Hindlimb muscle (tissue), 1 donor: ENCODE measurements at places on chromosomes 11 and 22. TPM values are rescaled to one million over a fixed set of nuclear protein-coding genes. Genes with fewer than 3 reads are reported as not detected.

GRCh38 chr11:126345759-126346585 lies 9.5 kb upstream of the ST3GAL4 start:
- no peak for DNase-seq

- no peak for DNase-seq
These were observed 86.6 kb downstream of the MAML2 start for GRCh38 chr11:96256215-96257011.

Gene MS4A6E
- polyA plus RNA-seq = not detected

DNA sequence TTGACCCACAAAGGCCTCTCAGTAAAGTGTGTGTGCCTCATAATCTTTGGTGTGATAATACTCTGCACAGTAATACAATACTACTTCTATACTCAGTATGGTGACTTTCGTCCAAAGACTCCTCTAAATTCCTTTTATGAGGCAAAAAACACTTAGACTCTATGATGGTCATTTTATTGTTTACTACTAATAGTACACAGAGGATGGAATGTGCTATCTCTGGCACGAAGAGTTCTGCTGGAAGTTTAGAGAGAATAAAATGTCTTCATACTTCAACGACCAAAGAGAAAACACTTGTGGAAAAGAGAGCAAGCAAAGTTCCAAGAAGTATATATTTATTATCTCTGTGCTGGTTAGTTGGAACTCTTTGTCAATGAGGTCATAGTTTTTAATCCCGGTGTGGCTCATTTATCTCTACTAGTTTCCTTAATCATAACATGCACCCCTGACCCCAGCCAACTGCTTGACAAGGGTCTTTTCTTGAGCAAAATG lies 7.5 kb upstream of the CSTF3 start:
- no peak for DNase-seq

DNA sequence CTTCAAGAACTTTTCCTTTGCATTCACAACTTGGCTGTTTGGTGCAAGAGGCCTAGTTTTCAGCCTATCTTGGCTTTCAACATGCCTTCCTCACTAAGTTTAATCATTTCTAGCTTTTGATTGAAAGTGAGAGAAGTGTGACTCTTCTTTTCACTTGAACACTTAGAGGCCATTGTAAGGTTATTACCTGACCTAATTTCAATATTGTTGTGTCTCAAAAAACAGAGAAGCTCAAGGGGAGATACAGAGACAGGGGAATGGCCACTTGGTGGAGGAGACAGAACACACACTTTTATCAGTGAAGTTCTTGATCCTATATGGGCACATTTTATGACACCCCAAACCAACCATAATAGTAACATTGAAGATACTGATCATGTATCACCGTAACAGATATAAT lies 532.3 kb downstream of the DLG2 start:
- DNase-seq = no peak

Gene BMAL1
- 9.3 TPM for polyA plus RNA-seq

Gene NPTXR
- polyA plus RNA-seq = 4.1 TPM

- no peak for DNase-seq
These were observed 19.6 kb downstream of the RTN4RL2 start for GRCh38 chr11:57479911-57480310.

Gene BTBD18
- polyA plus RNA-seq = 0.15 TPM
